ENCODE measurements at places on chromosomes 5 and 9. TPM values are rescaled to one million over a fixed set of nuclear protein-coding genes. Genes with fewer than 3 reads are reported as not detected.

DNA sequence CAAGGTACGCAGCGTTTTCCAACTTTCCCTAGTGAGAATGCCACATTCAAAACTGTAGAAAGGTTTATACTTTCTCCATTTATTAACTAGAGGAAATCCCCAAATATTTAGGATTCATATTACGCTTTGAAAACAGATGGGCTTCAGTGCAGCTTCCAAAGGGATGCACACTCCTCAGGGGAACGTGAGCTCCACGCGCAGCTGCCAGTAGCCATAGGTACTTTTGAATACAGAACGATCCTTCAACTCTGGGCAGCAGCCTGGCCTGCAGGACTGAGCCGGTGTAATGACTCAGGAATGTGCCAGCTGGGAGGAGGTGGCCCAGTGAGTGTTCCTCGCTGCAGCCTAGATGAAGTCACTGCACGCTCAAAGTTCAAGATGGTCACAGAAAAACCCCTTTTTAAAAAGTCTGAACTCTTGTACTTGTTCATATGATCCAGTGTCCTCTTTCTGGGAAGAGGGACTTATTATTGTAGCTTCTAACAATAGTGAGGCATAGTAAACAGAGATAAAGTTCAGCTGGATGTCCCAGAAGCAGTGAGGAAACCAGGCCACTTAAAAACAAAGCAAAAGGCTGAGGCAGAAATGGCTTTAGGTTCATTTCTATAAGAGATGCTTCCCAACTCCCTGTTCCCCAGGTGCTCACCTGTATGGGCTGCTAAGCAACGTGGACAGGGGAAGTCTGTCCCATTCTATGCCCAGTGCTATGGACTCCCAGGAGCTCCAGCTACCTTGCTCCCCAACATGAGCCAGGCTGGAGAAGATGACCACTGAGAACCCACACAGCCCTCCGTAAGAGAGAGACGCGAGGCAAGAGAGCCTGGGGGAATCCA, 130.0 kb downstream of the LHFPL2 start:
- peak overlapping the region; percentile 60 for H3K27ac ChIP-seq
- peaks cover 40% of the 10 kb centered on the region for H3K4me1 ChIP-seq
- H3K27me3 ChIP-seq, result no peaks in the 10 kb centered on the region
- H3K4me3 ChIP-seq, result no peak overlapping the region
- DNase-seq, result no peak

- H3K27me3 ChIP-seq, result no peaks in the 10 kb centered on the region
- H3K27ac ChIP-seq, result no peak overlapping the region
- DNase-seq, result no peak
- no peak overlapping the region for H3K4me3 ChIP-seq
- no peaks in the 10 kb centered on the region for H3K4me1 ChIP-seq
- no peaks in the 10 kb centered on the region for H3K36me3 ChIP-seq
Observed at GRCh38 chr5:117859176-117859575, 1129.2 kb downstream of the DTWD2 start.

GRCh38 chr5:1227667-1228066, 2.5 kb downstream of the SLC6A18 start:
- DNase-seq, result no peak
- no peak overlapping the region for H3K27ac ChIP-seq
- H3K4me1 ChIP-seq, result no peaks in the 10 kb centered on the region
- H3K4me3 ChIP-seq, result no peak overlapping the region

- H3K36me3 ChIP-seq, result peaks cover 9% of the 10 kb centered on the region
- H3K27ac ChIP-seq, result no peak overlapping the region
- no peaks in the 10 kb centered on the region for H3K27me3 ChIP-seq
- DNase-seq, result no peak
- H3K4me3 ChIP-seq, result no peak overlapping the region
- peaks cover 31% of the 10 kb centered on the region for H3K4me1 ChIP-seq
Observed at GRCh38 chr5:87404359-87404758, 8.4 kb downstream of the CCNH start.

- peaks cover 4% of the 10 kb centered on the region for H3K4me1 ChIP-seq
- H3K27ac ChIP-seq, result no peak overlapping the region
- H3K36me3 ChIP-seq, result no peaks in the 10 kb centered on the region
- no peaks in the 10 kb centered on the region for H3K27me3 ChIP-seq
Observed at GRCh38 chr9:35272989-35273388, 111.2 kb downstream of the UNC13B start.

DNA sequence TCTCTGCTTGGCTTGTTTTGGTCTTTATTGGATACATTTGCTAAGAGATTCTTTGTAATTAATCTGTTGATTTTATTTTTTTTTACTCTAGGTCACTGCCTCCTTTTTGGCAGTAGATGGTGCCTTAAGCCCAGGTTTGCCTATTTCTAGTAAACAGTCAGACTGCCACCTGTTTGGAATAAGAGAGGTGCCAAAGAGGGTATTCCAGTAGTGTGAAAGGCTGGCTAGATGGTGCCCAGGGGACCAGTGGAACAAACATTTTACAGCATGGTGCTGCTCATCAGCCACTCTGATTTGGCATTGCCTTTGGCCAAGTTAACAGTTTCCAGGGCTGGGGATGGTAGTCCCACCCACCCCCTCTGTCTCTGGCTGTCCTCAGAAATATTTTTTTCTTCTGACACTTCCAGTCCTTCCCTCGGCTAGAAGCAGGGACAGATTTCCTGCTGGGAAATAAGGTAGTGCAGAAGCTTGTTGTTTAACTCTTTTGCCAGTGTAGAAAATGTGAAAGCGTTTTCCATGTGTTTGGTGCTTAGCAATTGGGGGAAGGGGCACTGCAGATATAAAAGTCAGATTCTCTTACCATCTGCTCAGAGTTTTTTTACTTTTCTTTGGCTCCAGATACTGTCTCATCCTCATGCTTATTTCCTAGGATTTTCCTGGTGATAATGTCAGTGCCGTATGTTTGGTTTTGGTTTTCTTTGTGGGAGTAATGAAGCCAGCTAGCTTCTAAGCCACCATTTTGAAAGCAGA, 36.6 kb upstream of the FBXL7 start:
- H3K36me3 ChIP-seq, result no peaks in the 10 kb centered on the region
- DNase-seq, result no peak
- no peak overlapping the region for H3K4me3 ChIP-seq
- H3K27ac ChIP-seq, result no peak overlapping the region
- no peaks in the 10 kb centered on the region for H3K4me1 ChIP-seq
- H3K27me3 ChIP-seq, result no peaks in the 10 kb centered on the region

PCSK1 gene
- 8.1 TPM for total RNA-seq

- H3K36me3 ChIP-seq, result no peaks in the 10 kb centered on the region
- peaks cover 5% of the 10 kb centered on the region for H3K27me3 ChIP-seq
- DNase-seq, result peak; percentile 50
- peak overlapping the region; percentile 79 for H3K27ac ChIP-seq
- H3K4me3 ChIP-seq, result peak overlapping the region; percentile 26
Observed at GRCh38 chr5:100901821-100902341, 1.2 kb downstream of the ST8SIA4 start.

- H3K4me1 ChIP-seq, result peaks cover 10% of the 10 kb centered on the region
- no peak for DNase-seq
- no peaks in the 10 kb centered on the region for H3K27me3 ChIP-seq
- H3K27ac ChIP-seq, result no peak overlapping the region
- H3K36me3 ChIP-seq, result no peaks in the 10 kb centered on the region
Observed at GRCh38 chr9:99040911-99041582, 63.9 kb upstream of the TGFBR1 start.

- no peak overlapping the region for H3K27ac ChIP-seq
- no peaks in the 10 kb centered on the region for H3K4me1 ChIP-seq
- no peak overlapping the region for H3K4me3 ChIP-seq
- no peaks in the 10 kb centered on the region for H3K27me3 ChIP-seq
- H3K36me3 ChIP-seq, result no peaks in the 10 kb centered on the region
Observed at GRCh38 chr5:51860532-51861018, 477.3 kb downstream of the ISL1 start.

DNA sequence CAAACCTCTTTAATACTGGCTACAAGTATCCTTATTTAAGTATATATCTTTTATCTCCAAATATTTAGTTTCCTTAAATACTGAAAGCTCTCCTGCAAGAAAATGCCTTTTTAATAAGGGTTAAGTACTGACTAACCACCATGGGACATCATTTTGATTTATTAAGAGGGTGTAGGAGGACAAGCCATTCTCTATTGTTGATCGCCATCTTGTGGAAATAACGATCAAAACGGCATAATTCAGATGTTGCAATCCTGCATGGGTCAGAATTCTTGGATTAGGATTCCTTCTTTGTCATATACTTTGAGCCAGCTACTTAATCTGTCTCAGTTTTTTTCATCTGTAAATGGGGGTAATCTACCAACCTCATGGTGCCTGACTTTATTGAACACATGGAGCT, 28.7 kb upstream of the C5orf46 start:
- H3K27ac ChIP-seq, result no peak overlapping the region
- H3K4me3 ChIP-seq, result no peak overlapping the region
- DNase-seq, result no peak

- peak overlapping the region; percentile 90 for H3K27ac ChIP-seq
- no peak for DNase-seq
- H3K27me3 ChIP-seq, result no peaks in the 10 kb centered on the region
- no peaks in the 10 kb centered on the region for H3K36me3 ChIP-seq
Observed at GRCh38 chr9:86943201-86944113, 3.8 kb downstream of the GAS1 start.

EPB41L4A gene
- 38.1 TPM for total RNA-seq

- no peak overlapping the region for H3K4me3 ChIP-seq
- peak overlapping the region; percentile 41 for H3K27ac ChIP-seq
- H3K4me1 ChIP-seq, result peaks cover 14% of the 10 kb centered on the region
- no peak for DNase-seq
Observed at GRCh38 chr5:116626945-116627679, 52.5 kb upstream of the SEMA6A start.
